ENCODE measurements at places on chromosomes 12 and 14.

- DNase-seq = no peak
These were observed 759 bp upstream of the KLC1 start for GRCh38 chr14:103628221-103628683.

DNA sequence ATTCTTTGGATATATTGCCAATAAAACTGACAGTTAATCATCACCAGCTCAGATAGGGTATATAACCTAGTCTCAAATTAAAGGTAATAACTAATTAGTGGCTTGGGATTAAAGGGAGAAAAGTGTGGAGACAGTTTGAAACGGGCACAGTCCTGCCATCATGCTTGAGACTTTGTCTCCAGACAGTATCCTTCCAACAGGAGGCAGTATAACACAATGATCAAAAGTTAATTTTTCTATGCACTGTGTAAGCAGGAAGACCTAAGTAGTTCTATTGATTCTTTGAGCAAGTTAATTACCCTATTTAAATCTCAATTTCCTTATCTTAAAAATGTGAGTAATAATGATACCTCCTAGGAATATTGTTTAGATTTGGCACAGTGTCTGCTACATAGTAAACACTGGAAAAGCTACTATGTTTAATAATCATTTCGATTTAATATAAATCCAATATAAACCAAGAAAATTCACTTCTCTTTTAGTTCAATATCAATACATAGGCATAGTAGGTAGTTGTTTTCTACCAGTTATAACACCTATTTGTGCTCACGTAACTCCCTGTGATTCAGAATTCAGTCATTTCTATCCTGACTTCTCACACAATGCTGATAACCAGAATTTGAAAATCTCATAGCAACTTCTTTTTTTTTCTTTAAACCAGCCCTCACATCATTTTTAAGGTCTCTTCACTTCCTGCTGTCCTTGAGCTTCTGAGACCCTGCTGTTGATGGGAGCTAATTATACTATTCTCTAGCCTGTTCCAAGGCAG, 53.7 kb downstream of the GALNT4 start:
- no peak for DNase-seq

GRCh38 chr14:51109651-51110050, 14.7 kb upstream of the TRIM9 start:
- DNase-seq = no peak

DNA sequence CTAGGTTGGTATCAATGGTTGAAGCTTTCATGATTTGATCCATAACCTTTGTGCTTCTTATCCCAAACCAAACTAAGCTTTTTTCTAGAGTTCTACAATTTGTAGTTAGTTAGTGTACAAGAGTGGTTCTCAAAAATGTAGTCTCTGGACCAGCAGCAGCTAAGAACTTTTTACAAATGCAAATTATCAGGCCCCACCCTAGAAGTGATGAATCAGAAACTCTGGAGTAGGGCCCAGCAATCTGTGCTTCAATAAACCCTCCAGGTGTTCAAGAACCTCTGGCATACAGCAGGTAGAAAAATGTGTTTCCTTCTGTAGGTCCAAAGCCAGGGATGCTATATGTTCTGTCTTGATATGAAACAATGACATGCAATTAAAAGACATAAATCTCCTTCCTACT, 26.1 kb upstream of the ACTR6 start:
- DNase-seq = no peak

DNA sequence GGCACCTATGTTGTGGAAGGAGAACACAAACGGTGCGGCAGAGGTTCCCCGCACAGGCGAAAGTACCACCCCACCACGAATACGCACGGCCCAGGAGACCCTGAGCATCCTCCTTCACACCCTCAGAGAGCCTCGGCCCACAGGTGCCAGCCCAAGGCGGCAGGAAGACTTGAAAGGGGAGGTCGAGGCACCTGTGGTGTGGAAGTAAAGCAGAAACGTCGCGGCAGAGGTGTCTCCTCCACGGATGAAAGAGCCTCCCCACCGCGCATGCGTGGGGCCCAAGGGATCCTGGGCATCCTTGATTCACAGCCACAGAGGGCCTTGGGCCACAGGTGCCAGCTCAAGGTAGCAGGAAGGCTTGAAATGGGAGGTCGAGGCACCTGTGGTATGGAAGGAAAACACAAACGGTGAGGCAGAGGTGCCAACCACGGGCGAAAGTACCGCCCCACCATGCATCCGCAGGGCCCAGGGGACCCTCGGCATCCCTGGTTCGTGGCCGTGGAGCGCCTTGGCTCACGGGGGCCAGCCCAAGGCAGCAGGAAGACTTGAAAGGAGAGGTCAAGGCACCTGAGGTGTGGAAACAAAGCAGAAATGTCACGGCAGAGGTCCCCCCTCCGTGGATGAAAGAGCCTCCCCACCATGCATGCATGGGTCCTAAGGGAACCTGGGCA, 380.1 kb downstream of the ALG10 start:
- DNase-seq = no peak
